ENCODE measurements at places on chromosomes 7 and 10.

DNA sequence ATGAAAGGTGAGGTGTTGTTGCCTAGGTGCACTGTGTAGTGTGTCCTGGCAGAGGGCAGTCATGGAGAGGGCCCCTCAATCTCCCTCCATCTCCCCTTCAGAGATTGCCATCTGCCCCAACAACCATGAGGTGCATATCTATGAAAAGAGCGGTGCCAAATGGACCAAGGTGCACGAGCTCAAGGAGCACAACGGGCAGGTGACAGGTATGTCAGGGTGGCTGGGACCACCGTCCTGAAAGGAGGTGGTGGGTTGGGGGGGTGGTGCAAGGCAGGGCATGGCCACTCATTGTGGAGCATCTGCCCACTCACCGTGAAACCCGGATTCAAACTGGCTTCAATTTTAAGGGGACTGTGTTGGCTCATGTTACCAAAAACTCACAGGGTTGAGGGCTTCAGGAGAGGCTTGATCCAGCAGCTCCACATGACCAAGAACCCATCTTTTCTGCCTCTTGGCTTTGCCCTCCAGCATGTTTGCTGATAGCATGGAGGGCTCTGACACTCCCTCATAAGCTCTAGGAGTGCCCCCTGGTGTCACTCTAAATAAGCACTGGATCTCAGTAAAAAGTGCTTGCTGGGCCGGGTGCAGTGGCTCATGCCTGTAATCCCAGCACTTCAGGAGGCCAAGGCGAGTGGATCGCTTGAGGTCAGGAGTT lies 12.2 kb downstream of the ARPC1B start:
- no peak for DNase-seq

- no peak for DNase-seq
These were observed 10.6 kb upstream of the CPVL start for GRCh38 chr7:29156907-29157452.

GRCh38 chr10:37727491-37728352 lies 129.7 kb downstream of the ZNF248 start:
- DNase-seq = no peak

DNA sequence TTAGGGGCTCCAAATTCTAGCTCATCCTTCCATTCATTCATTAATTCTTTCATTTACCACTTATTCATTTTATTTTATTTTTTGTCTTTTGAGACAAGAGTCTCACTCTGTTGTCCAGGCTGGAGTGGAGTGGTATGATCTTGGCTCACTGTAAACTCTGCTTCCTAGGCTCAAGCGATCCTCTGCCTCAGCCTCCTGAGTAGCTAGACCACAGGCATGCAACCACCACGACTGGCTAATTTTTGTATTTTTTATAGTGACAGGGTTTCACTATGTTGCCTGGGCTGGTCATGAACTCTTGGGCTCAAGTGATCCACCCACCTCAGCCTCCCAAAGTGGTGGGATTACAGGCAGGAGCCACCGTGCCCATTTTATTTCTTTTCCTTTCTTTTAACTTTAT lies 31.6 kb downstream of the FGF8 start:
- DNase-seq = no peak
